ENCODE measurements at places on chromosomes 11 and 22.

- no peak for DNase-seq
Measured at GRCh38 chr11:2202071-2202899, 30.7 kb upstream of the TH start.

GRCh38 chr11:35321532-35322317 is 97.6 kb downstream of the SLC1A2 start:
- no peak for DNase-seq

DNA sequence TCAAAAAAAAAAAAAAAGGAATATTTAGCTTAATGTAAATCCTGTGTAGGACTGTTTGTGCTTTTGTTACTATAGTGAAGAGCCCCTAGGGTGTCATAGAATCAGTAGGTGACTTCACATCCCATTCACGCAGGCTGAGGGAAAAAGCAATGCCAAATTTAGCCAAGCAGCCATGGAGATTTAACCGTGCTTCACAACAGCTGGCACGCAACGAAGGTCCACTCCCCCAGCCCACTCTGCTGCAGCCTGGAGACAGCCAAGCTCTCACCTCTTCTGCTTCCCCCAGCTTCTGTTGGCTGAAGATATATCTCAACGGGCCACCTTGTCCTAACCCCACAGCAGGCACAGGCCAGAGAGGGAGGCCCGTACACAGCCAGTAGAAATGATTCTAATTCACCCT is 78.8 kb upstream of the BID start:
- no peak for DNase-seq

DNA sequence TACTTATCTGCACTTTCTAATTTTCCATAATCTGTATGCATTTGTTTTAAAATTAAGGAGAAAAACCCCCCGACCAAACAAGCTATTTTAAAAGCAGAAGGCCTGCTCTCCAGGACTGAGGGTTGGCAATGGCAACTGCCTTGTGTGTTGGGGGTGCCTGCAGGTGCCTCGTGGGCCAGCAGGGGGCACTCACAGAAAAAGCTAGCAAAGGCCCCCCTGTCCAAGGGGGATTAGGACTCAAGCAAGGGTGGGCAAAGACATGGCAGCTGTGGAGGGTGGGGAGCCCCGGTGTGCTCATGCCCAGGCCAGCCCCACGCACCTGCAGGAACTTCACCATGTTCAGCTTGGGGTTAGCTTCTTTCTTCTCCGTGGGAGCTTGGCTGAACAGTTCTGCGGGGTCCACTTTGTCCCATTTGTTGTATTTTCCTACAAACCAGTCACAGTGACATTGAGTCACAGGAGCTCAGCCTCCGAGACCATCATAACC is 10.3 kb downstream of the TOP3B start:
- peak; percentile 31 for DNase-seq

GRCh38 chr11:9460322-9461062 is at the start of gene ZNF143:
TSS of gene ZNF143 (plus strand) at chr11:9461012. CDS start at chr11:9471309, 10,297 bp downstream.
- peak; percentile 99 for DNase-seq

DNA sequence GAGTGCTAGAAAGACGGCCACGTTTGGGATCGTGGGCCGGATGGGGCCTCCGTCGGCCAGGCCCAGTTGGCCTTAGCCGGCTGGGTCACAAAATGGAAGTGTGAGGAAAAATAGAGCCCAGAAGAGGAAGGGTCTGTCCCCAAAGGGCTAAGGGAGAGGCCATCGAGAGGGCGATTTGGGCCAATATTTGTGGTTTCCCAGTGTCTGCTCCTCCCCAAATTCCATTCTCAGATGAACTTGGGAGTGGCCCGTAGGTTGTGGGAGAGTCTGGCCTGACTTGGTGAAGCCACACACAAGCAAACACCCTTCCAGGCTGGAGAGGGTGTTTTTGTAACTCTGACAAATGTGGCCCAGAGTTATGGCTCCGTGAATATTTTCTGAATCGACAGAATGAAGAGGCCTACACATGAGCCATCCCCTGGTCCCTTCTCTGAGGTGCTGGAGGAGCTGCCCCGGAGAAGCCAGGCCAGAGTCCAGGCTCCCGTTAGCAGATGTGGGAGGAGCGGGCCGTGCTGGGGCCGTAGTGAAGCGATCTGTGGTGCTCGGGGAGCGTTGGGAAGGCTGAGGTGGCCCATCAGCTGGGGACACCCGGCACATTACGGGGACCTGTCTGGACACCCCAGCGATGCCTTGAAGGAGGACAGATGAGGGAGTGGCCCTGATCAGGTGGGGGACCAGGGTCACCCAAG is 73.5 kb upstream of the PPARA start:
- no peak for DNase-seq

DNA sequence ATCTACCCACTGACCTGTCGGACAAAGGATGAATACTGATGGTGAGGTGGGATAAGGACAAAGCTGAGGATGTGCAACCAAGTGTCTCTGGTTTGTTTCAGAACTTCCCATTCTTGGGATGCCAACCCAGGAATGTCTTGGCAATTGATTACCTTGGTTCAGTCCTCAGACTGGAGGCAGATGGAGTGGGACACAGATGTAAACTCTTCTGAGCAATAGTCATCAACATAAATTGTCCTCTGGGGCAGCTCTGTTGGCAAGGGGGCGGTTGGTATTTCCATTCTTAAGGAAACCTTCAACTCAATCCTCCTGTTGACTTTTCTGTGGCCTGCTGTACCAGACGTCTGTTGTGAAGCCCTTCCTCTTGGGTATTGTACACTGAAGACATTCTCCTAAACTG is 6.8 kb downstream of the ABTB2 start:
- no peak for DNase-seq

GRCh38 chr11:122046846-122047245 is 69.2 kb downstream of the BLID start:
- DNase-seq = no peak

- no peak for DNase-seq
Measured at GRCh38 chr11:68206211-68206610, 6.9 kb downstream of the KMT5B start.

DNA sequence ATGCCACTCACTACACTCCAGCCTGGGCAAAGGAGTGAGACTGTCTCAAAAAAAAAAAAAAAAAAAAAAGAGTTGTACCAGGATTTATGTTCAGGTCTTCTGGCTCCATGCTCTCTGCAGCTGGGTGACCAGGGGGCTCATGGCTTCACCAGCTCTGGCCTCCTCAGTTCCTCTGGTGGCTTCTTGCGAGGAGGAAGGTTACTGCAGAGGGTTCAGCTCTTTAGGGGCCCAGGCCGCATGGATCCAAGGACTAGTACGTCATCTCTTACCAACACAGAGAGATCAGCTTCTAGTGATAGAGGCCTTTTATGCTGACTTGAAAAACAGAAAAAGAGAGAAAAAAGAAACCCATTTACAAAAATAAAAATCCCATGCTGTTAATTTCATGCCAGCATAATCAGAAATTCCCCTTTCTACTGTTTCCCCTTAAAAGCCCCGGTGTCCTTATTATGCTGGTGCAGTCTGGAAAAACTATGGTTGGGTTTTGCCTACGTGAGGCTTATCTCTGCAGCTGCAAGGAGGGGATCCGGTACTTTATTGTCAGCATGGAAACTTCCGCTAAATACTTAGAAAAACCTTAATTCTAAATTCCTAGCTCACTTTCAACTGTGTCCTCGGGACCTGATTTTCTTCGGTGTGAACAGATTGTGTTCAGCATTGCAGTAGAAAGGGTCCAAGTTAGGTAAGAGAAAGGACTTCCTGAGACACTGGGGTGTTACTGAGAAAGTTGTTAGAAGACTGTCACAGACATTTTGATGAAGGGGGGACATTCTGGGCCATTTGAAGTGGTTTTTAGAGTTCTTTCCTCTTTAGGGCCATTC is 13.7 kb downstream of the ZBTB16 start:
- no peak for DNase-seq

DNA sequence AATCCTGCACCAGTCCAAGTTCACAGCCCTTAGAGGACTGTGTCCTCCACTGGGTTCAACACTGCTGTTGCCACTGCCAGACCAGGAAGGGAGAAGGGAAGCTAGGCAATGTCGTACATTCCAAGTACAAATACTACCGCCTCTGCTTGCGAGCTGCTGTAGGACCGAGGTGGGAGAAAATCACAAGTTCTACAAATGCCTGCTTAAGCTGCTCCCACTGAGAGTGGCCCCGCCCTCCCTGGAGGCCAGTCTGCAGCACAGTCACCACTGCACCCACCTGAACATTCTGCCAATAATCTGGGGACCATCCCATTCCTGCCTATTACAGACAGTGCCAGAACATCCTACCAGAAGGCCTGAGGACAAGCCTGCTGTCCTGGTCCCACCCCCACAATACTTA is 707.5 kb upstream of the ANO5 start:
- DNase-seq = no peak

DNA sequence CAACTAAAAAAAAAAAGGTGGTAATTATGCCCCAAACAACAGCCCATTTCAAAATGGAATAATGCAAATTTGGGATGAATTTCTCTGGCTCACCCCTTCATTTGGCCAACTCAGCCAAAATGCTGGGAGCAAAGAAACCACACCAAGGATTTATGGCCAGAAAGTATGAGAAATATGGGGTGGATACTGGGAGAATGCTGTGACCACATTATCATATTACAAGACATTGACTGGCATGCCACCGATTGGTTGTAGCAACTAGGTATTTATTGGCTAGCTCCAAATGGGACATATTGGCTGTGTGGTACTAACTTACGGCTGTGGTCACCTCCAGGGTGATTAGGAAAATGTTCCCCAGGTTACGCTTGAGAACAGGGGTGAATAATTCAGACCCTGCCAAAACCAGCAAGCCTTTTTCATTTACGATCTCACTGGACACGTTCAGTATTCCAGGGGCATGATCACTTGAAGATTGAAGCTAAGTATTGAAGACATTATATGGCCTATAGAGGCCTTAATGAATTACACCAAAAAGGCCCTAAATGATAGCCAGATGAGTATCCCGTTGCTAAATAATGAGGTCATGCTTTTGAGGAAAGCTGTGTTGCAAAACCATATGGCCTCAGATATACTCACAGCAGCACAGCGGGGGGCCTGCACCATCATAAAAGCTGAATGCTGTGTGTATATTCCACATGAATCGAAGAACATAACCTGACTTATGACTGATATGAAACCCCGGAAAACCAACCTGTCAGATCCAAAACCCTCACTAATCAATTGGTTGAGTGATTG is 3.8 kb upstream of the FDX1 start:
- no peak for DNase-seq

DNA sequence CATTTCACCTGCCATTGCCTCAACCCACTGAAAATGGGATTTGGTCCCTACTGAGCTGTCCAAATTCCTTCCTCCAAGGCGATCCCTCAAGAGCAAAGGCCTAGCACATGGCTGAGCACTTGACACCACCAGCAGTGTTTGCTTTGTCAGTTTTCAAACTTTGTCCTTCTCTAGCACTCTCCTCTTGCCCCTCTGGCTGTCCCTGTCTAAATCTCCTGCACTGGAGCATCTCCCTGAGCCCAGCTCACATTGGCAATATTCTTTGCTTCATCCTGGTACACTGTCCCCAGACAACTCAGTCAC is 66.6 kb upstream of the FTH1 start:
- no peak for DNase-seq

DNA sequence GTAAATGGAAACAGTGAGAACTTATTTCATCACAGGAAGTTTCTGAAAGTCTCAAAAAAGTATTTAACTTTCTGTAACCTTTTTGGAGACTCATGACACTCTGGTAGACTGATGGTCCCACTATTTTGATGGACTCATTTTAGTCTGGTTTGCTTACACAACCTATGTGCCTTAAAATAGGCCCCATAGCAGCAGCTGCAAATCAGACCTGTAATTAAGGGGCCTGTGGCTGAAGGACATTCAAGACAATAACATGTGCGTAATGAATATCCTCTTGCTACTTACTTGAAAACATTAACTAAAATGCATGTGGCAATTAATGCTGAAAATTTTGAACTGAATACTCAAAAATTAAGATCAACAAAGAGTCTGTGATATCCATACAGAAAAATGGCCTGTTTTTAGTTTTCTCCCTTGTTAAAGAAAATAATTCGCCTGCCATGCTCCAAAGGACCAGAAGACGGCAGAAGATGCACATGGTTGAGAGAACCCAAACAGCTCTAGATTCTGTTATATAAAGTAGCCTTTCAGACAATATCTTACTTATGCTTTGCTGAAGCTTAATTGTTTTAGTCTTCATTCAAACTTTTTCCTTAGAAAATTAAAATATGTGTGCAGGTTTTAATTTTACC is 568.5 kb downstream of the KCNA4 start:
- no peak for DNase-seq

DNA sequence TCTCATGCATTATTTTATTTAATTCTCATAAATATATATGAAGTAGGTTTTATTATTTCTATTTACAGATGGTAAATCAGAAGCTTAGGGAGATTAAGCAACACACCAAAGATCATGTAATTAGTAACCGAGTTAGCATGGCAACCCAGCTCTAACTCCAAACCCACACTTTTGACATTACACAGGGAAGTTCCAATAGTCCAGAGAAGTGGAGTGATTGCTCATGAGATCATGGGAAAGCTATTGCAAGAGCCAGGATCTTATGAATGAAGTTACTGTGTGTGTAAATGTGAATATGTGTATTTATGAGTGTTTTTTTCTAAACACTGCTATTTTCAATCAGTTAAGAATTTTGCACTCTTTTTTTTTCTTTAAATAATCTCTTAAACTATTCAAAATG is 225.8 kb upstream of the KIRREL3 start:
- DNase-seq = no peak

DNA sequence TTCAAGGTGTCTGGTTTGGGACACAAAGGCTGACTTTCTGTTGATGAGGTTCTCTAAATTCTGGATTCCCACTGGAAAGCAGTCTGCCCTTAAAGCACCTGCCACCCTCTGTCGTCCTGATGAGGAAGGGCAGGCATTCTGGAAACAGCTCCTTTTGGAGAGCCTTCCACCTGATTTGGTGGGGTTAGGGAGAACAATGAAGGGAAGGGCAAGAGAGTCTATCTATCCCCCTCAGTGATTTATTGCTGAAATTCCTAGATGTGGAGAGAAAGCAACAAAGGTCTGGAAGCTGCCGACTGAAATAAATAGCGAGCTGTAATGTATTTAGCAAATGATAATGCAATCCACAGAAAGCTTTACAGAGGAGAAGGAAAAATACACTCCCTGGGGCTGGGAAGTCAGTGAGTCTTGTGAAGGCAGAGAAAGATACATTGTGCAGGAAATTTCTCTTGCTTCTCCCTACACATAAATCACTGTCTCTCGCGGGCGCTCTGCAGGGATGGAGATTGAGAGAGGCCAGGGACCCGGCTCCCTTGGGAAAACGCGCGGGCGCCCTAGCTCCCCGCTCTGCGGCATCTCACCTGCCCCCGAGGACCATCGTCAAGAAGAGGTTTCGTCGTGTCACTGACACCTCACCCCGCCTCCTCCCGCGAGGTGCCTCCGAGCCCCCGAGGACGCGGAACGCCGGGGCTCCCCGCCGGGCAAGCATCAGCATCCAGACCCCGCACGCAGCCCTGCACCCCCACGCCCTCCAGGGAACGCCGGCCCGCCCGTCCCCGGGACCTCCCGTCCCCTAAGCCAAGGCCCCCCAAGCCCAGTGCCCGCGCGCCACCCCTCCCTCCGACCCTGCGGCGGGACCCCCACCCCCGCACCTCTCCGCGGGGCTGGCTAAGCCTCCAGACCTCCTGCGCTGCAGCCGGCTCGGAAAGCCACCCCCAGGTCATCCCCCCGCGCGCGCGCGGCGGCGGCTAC is 673 bp downstream of the CDON start:
- no peak for DNase-seq
